ENCODE measurements at places on chromosomes 16 and 17.

DNA sequence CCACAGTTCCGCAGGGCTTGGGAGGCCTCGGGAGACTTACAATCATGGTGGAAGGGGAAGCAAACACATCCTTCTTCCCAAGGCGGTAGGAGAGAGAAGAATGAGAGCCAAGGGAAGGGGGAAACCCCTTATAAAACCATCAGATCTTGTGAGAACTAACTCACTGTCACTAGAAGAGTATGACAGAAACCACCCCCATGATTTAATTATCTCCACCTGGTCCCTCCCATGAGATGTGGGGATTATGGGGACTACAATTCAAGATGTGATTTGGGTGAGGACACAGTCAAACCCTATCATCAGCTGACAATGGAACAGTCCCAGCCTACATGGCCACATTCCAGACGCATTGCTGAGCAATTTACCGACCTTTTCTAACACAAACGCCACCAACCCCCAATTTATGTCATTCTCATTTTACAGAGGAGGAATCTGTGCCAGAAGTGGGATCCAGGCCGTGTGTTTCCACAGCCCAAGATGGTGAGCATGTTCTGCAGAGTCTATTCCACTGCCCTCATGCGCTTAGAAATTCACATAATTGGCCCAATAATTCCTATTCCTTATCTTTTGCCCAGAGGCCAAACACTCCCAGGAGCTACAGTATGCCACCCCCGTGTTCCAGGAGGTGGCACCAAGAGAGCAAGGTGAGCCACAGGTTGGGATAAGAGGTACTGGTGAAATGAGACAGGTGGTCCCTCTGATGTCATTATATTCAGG is 17.3 kb downstream of the MILR1 start:
- no peaks in the 10 kb centered on the region for H3K27me3 ChIP-seq
- no peaks in the 10 kb centered on the region for H3K36me3 ChIP-seq
- DNase-seq = no peak

- H3K27me3 ChIP-seq = no peaks in the 10 kb centered on the region
- no peak for DNase-seq
- H3K4me1 ChIP-seq = peaks cover 4% of the 10 kb centered on the region
- H3K27ac ChIP-seq = no peak overlapping the region
- H3K36me3 ChIP-seq = peaks cover 1% of the 10 kb centered on the region
Observed at GRCh38 chr16:57471209-57471608, 8.7 kb downstream of the POLR2C start.

- no peak overlapping the region for H3K27ac ChIP-seq
- no peaks in the 10 kb centered on the region for H3K27me3 ChIP-seq
- DNase-seq = no peak
- H3K36me3 ChIP-seq = no peaks in the 10 kb centered on the region
- H3K4me3 ChIP-seq = peak overlapping the region; percentile 71
Observed at GRCh38 chr17:81833921-81834830, 674 bp downstream of the PPP1R27 start.

GRCh38 chr17:74987909-74988711 is 678 bp downstream of the CDR2L start:
- H3K4me3 ChIP-seq = peak overlapping the region; percentile 60
- peaks cover 5% of the 10 kb centered on the region for H3K4me1 ChIP-seq
- DNase-seq = no peak
- H3K36me3 ChIP-seq = no peaks in the 10 kb centered on the region

- no peaks in the 10 kb centered on the region for H3K27me3 ChIP-seq
- no peak for DNase-seq
- H3K36me3 ChIP-seq = no peaks in the 10 kb centered on the region
- no peak overlapping the region for H3K4me3 ChIP-seq
Observed at GRCh38 chr16:74575175-74575806, 31.6 kb downstream of the GLG1 start.

- DNase-seq = no peak
- no peaks in the 10 kb centered on the region for H3K36me3 ChIP-seq
- H3K27ac ChIP-seq = no peak overlapping the region
- H3K4me1 ChIP-seq = no peaks in the 10 kb centered on the region
Observed at GRCh38 chr17:27430882-27431491, 25.3 kb upstream of the KSR1 start.

GRCh38 chr16:13708347-13709120 is 211.4 kb upstream of the ERCC4 start:
- no peaks in the 10 kb centered on the region for H3K36me3 ChIP-seq
- H3K27me3 ChIP-seq = no peaks in the 10 kb centered on the region
- DNase-seq = no peak
- no peaks in the 10 kb centered on the region for H3K4me1 ChIP-seq

- peaks cover 25% of the 10 kb centered on the region for H3K36me3 ChIP-seq
- no peaks in the 10 kb centered on the region for H3K27me3 ChIP-seq
- no peak for DNase-seq
- peak overlapping the region; percentile 47 for H3K27ac ChIP-seq
- peaks cover 6% of the 10 kb centered on the region for H3K4me1 ChIP-seq
Observed at GRCh38 chr16:3401719-3402397, 843 bp downstream of the ZNF174 start.

DNA sequence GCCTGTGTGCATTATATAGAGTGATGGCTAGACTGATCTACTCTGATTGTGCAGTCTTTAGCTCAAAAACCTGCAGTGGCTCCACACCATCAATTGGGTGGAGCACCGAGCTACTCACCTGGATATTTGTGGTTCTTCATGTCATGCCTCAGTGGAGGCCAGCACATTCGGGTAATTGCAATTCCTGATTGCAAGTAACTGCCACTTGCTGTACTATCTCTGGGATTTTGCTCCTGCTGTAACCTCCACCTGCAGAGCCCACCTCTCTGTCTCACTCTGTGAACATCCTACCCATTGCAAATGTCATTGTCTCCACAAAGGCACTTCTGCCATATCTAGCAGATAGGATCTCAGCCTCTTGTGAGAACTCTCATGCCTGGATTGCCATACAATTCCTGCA is 1.7 kb upstream of the CCL1 start:
- no peaks in the 10 kb centered on the region for H3K36me3 ChIP-seq
- no peaks in the 10 kb centered on the region for H3K27me3 ChIP-seq
- peak overlapping the region; percentile 87 for H3K27ac ChIP-seq
- peaks cover 93% of the 10 kb centered on the region for H3K4me1 ChIP-seq

- H3K4me1 ChIP-seq = no peaks in the 10 kb centered on the region
- no peak overlapping the region for H3K27ac ChIP-seq
- no peak for DNase-seq
Observed at GRCh38 chr16:87348616-87349157, 31.5 kb upstream of the C16orf95 start.

GRCh38 chr16:27111486-27111885 is 44.8 kb downstream of the C16orf82 start:
- no peaks in the 10 kb centered on the region for H3K4me1 ChIP-seq
- no peaks in the 10 kb centered on the region for H3K36me3 ChIP-seq
- H3K4me3 ChIP-seq = no peak overlapping the region

- DNase-seq = peak; percentile 80
- peak overlapping the region; percentile 4 for H3K4me3 ChIP-seq
- peak overlapping the region; percentile 79 for H3K27ac ChIP-seq
- H3K4me1 ChIP-seq = peaks cover 19% of the 10 kb centered on the region
Observed at GRCh38 chr17:5241861-5242671, 7.4 kb upstream of the SCIMP start.

DNA sequence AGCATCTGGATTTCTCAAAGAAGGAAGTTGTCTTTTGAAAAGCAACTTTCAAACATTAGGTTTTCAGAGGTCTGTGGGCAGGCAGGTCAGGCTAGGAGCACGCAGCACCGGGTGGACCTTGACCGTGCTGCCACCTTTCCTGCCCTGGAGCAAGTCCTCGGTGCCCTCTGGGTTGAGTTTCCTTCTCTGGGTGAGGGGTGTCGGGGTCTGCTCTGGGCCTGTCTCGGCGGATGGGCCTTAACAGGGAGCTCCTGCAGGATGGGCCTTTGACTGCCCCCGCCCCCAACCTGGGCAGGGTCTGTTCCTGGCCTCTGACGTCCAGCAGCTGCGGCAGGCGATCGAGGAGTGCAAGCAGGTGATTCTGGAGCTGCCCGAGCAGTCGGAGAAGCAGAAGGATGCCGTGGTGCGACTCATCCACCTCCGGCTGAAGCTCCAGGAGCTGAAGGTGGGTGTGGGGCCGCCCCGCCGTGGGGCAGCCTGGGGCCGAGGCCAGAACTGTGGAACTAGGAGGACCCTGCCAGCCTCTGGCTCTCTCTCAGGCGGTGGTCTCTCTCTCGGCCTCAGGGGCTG is 8.7 kb downstream of the DEF8 start:
- no peaks in the 10 kb centered on the region for H3K36me3 ChIP-seq
- DNase-seq = no peak
- no peak overlapping the region for H3K27ac ChIP-seq

DNA sequence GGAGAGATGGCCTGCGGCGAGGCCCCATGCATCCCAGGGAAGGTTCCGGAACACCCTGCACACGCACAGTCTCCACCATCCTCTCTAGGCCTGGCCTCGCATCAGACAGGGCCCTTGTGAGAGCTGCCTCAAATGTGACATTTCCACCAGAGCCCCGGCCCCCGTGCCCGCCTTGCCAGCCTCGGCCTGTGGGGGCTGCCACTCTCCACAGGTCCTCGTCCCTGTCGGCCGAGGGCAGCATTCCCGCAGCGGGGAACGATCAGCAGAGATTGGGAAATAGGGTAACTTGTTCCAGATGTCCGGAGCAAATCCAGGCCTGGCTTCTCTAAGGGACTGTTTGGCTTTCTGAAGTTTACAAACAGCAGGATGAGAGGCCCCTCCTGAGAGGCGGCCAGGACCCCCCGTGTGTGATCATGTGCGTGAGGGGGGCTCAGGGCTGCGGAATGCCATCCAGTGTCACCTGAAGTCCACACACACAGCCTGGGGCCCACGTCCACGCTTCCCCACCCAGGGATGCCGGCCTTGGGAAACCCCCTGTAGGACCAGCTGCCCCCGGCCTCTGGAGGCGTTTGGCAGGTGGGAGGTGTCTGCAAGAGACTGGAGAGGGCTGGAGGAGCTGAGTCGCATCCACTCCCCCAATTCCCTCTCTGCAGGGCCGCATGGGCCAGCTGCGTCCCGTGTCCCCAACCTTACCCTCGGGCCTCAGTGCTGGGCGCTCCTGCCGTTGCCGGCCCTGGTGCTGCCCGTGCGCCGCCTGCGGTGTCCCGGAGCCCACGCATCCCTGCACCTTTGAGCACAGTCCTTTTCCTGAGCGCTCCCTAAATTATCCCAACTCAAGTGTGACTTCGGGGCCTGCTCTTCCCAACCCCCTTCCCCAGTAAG is 70.4 kb downstream of the ZDHHC7 start:
- H3K4me1 ChIP-seq = no peaks in the 10 kb centered on the region
- no peak overlapping the region for H3K27ac ChIP-seq
- H3K4me3 ChIP-seq = no peak overlapping the region

GRCh38 chr16:3101018-3101840 is 2.1 kb upstream of the ZSCAN10 start:
- H3K4me1 ChIP-seq = peaks cover 13% of the 10 kb centered on the region
- DNase-seq = peak; percentile 46
- H3K36me3 ChIP-seq = no peaks in the 10 kb centered on the region
- H3K27ac ChIP-seq = no peak overlapping the region
- no peak overlapping the region for H3K4me3 ChIP-seq
- peaks cover 30% of the 10 kb centered on the region for H3K27me3 ChIP-seq

DNA sequence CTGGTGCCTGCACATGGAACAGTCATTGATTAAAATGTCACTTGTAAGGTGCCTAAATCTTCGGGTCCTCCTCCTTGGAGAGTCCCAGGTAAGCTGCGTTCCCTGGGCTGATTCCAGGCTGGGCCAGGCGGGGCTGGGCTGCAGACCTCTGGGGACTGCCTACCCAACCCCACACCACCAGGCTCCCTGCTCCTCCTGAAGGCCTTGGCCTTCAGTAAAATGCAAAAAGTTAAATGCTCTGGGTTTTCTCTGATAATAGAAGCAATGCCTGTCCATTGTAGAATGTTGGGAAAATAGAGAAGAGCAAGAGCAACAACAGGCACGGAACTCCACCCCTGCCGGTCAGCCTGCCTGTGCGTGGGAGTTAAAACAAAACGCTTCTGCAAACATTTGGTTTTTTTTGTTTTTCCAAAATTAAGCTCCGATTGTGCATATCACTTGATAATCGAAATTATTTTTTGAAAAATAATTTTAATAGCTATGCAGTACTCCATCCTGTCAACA is 363.9 kb downstream of the SEC14L1 start:
- H3K4me1 ChIP-seq = no peaks in the 10 kb centered on the region
- no peak overlapping the region for H3K27ac ChIP-seq
- no peak overlapping the region for H3K4me3 ChIP-seq
- no peaks in the 10 kb centered on the region for H3K36me3 ChIP-seq

DNA sequence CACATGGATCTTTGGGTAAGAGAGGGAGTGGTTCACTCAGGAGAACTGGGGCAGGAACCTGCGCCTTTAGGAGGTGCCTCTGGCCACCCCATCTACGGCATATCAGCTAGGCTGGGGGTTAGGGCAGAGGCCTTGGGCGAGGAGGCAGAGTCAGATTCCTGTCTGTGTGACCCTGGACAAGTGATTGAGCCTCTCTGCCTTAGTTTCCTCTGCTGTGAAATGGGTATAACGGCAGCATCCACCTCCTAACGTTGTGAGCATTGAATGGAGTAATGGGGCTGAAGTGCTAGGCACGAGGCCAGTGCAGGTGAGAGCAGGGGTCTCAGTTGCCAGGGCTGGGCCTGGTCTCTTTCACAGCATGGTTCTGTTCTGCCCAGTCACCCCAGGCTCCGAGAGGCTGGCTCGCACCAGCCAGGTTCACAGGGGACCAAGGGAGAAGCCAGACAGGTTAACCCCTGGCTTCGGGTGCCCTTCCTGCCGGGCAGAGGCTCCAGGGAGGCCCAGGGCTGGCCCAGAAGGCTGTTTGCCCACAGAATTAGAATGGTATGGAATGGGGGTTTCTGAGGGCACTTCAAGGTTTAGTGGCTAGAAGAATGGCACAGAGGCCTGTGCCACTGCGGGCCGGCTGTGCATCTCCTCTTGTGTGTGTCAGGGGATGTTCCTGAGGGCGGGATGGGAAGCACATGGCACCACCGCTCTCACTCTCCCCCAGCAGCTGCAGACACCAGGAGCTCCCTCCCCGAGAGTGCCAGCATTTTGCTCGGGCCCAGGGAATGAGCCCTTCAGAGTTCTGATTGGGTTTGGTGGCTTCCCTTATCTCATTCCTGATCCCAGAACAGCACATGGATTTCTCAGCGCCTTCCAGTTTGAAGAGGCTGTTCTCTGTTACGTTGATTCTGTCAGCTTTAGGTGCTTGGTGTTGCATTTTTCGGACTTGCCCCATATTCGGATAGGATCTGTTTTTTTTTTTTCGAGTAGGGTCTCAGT is 23.8 kb downstream of the UNC13D start:
- DNase-seq = no peak
- no peaks in the 10 kb centered on the region for H3K36me3 ChIP-seq
- H3K27me3 ChIP-seq = no peaks in the 10 kb centered on the region
- H3K4me1 ChIP-seq = peaks cover 9% of the 10 kb centered on the region
